Body of pancreas (tissue), 4 donors: ENCODE measurements at places on chromosomes 12 and 14.

GRCh38 chr12:94817695-94818075 is 167.3 kb upstream of the TMCC3 start:
- no peaks in the 10 kb centered on the region for H3K4me1 ChIP-seq
- H3K27me3 ChIP-seq, result no peaks in the 10 kb centered on the region
- no peak overlapping the region for H3K27ac ChIP-seq
- H3K36me3 ChIP-seq, result no peaks in the 10 kb centered on the region
- no peak for DNase-seq
- no peak overlapping the region for H3K4me3 ChIP-seq

DNA sequence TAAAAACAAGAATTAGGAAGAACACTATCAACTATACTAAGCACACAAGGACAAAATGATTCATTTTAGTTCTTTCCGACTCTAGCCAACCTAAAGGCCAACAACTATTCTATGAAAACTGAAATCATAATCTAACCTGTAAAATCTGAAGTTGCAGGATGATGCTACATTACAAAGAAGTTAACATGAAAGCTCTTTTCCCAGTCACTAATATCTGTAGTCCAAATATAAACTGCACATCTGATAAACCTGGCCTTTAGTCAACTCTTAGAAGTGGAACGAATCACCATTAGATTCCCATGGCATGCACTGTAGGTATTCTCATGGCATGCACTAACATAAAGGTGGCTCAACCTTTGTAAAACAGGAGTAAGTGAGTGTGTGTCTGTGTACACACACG is 41.7 kb downstream of the BLTP3B start:
- no peak overlapping the region for H3K27ac ChIP-seq
- H3K4me3 ChIP-seq, result no peak overlapping the region
- DNase-seq, result no peak
- peaks cover 4% of the 10 kb centered on the region for H3K36me3 ChIP-seq
- H3K27me3 ChIP-seq, result no peaks in the 10 kb centered on the region

- no peak overlapping the region for H3K4me3 ChIP-seq
- H3K4me1 ChIP-seq, result no peaks in the 10 kb centered on the region
- no peak for DNase-seq
- H3K27ac ChIP-seq, result no peak overlapping the region
Observed at GRCh38 chr14:72605096-72605920, 288.6 kb downstream of the DPF3 start.

DNA sequence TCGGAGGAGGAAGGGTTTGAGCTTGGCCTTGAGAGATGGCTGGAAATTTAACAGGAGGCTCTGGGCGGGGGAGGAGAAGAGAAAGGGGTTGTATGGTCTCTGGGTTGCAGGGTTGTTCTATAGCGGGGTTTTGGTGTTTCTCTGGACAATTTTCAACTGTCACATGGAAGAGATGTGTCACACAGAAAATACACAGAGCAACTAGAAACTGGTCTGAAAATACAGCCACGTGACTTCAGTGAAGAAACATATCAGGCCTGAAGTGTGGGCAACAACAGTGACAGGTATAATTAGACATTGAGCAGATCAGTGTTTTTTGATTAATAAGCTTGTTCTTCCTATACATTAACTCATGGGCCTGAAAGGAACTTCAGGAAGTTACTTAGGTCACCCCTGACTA is 205.3 kb upstream of the HMGA2 start:
- no peaks in the 10 kb centered on the region for H3K4me1 ChIP-seq
- no peak overlapping the region for H3K27ac ChIP-seq
- H3K27me3 ChIP-seq, result no peaks in the 10 kb centered on the region
- H3K36me3 ChIP-seq, result no peaks in the 10 kb centered on the region
- no peak overlapping the region for H3K4me3 ChIP-seq
- DNase-seq, result no peak

DNA sequence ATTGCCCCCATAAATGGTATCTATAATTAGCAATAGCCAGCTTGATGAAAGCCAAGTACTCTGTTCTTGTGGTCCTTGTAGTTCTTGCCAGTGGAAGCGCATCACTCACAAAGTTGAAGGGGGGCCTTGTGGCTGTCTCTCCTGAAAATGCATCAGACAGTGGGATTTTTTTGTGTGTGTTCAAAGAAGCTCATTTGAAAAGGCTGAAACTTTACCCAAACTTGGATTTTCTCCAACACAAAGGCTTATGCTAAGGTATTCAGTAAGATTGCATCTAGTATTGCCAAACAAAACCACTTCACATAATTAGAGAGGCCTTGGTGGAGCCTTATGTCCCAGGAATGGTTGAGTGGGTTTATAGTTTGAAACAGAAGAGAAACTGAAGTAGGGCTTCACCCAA is 216.7 kb upstream of the TMTC1 start:
- no peak for DNase-seq
- no peaks in the 10 kb centered on the region for H3K4me1 ChIP-seq
- no peak overlapping the region for H3K27ac ChIP-seq
- no peaks in the 10 kb centered on the region for H3K36me3 ChIP-seq

GRCh38 chr14:69567563-69567962 is 7.1 kb downstream of the CCDC177 start:
- H3K36me3 ChIP-seq, result no peaks in the 10 kb centered on the region
- no peak overlapping the region for H3K27ac ChIP-seq
- no peaks in the 10 kb centered on the region for H3K27me3 ChIP-seq

DNA sequence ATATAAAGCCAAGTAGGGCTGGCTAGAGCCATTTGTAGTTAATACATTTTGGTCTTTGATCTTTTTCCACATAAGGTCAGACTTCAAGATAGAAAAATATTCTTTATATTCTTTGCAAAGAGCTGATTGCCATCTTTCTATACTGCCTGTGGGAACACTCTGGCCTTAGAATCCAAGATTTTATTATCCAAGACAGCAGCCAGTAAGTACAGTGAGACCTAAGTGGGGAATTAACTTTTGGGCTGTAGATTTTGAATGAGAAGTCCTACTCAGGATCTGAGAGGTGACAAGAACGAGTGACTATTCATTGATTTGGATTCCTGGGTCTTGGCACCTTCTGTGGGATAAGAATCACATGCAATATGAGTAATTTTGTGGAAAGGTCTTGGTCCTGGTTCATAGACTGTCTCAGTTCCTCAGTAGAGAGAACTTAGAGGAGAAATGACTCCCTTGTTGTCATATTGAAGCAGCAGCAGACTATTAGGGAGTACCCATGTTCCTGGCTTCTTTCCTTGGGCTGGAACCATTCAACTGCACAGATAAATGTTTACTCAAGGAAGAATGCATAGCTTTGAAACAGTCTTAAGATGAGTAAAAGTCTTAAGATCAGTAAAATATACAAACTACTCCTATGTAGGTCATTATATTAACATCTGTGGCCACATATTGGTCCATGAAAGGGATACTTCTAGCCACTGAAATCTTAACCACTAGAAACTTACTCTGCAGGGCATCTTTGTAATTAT is 353.8 kb downstream of the RAD51B start:
- no peak overlapping the region for H3K4me3 ChIP-seq
- no peaks in the 10 kb centered on the region for H3K27me3 ChIP-seq
- H3K36me3 ChIP-seq, result no peaks in the 10 kb centered on the region

- no peak overlapping the region for H3K4me3 ChIP-seq
- H3K27ac ChIP-seq, result no peak overlapping the region
- H3K36me3 ChIP-seq, result no peaks in the 10 kb centered on the region
- DNase-seq, result peak; percentile 59
Observed at GRCh38 chr14:96090441-96091148, 51.4 kb downstream of the C14orf132 start.

GRCh38 chr14:77583657-77584056 is 32.8 kb downstream of the SPTLC2 start:
- H3K27ac ChIP-seq, result no peak overlapping the region
- H3K4me3 ChIP-seq, result no peak overlapping the region
- no peaks in the 10 kb centered on the region for H3K36me3 ChIP-seq
- DNase-seq, result no peak
- H3K4me1 ChIP-seq, result peaks cover 12% of the 10 kb centered on the region
- H3K27me3 ChIP-seq, result no peaks in the 10 kb centered on the region

DNA sequence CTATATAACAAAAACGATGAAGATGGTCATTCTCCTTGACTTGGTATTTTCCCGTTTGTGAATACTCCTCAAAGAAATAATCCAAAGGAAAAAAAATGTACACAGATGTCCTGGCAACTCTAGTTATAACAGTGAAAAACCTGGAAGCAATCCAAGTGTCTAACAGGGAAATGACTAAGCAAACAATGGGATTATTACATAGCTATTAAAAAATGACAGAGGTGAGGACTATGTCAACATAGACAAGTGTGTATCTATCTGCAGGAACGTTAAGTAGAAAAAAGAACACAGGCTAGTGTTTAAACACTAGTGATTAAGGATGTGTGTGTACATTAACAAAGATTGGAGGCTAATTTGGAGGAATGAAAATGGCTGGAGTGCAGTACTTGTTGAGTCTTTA is 5.9 kb upstream of the APOLD1 start:
- H3K4me1 ChIP-seq, result peaks cover 13% of the 10 kb centered on the region
- no peak overlapping the region for H3K4me3 ChIP-seq
- no peak overlapping the region for H3K27ac ChIP-seq

DNA sequence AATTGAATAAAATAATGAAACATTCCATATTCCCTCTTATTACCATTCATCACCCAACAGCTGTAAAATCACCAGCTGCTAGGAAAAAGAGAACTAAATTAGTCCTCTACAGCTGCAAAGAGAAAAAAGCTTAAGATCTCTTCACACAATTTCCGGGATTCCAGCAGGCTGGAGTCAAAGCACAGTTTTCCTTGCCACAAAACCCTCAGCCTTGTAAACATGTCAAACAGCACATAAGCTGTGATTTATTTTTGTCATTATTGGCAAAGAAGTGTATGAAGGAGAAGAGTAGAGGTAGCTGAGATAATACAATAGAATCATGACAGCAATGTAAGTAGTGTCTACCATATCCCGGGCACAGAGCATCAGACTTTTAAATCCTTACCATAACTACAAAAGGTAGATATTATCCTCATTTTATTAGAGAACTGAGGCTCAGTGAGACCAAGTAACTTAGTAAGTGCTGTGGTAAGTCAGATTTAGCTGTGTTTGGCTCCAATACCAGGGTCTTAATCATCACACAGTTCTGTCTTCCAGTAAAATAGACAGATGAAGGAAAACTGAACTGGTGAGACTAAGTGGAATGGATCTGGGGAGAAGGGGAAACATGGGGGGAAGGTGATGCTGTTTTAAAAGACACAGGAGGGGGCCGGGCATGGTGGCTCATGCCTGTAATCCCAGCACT is 57.3 kb downstream of the NTN4 start:
- peaks cover 67% of the 10 kb centered on the region for H3K4me1 ChIP-seq
- H3K27me3 ChIP-seq, result no peaks in the 10 kb centered on the region
- no peak overlapping the region for H3K4me3 ChIP-seq
